ENCODE measurements at places on chromosomes 12 and 14.

DNA sequence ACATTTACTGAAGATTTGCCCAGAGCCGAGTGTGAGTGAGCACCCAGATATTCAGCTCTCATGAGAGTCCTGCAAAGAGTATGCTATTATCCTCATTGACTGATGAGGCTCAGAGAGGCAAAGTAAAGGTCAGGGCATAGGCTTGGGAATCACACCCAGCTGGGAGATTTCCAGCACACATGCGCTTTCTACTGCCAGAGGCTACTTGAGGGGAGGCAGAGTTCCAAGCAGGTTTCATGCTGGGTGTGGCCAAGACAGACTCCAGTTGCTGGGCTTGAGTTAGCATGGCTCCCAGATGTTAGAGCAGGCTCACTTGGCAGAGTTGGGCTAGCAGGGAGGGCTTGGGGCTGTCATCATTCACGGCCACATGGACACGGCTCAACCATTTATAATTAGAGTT lies 14.4 kb upstream of the FAM181A start:
- DNase-seq = no peak

DNA sequence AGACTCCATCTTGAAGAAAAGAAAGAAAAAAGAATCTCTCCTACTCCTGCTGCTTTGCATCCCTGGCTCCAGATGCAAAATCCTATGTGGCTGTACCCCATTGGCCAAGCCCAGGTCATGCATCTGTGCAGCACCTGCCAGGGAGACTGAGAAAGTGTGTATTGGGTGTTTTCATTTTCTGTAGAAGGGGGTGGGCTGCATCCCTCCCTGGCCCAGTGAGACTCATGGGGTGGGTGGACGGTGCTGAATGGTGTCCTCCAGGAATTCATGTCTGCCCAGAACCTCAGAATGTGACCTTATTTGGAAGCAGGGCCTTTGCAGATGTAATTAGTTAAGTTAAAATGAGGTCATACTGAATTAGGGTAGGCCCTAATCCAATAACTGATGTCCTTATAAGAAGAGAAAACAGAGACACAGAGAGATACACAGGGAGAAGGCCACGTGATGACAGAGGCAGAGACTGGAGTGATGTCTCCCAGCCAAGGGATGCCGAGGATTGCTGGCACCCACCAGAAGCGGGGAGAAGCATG lies 23.2 kb downstream of the MOAP1 start:
- no peak for DNase-seq

- DNase-seq = no peak
These were observed 190.3 kb downstream of the KLHL28 start for GRCh38 chr14:44771496-44771895.

DNA sequence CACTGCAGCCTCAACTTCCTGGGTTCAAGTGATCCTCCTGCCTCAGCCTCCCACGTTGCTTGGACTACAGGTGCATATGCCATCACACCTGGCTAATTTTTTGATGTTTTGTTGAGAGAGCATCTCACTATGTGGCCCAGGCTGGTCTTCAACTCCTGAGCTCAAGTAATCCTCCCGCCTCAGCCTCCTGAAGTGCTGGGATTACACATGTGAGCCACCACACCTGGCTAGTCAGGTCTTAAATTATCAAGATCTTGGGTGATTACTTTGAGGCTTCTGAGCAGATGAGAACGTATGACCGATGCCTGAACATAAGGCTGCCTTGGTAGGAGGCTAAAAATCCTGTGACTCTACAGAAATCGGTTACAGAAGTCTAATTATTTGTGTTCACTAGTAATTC lies 53.0 kb upstream of the FRS2 start:
- DNase-seq = no peak

GRCh38 chr14:70282666-70283065 lies 76.8 kb downstream of the COX16 start:
- DNase-seq = no peak

DNA sequence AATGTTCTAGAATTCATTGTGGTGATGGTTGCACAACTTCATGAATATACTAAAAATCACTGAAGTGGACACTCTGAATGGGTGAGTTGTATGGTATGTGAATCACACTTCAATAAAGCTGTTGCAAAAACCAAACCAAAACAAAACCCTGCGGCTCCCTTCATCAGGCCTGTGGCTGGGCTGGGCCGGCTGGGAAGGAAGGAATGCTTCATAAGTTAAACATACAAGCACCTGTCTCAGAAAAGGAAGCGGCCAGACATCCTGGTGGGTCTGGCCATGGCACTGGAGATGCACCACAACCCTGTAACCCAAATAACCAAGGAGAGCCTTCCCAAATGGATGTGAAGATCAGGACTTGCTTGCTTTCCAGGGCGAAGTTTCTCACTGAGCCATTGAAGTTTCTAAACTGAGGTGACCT lies 34.9 kb downstream of the TTC7B start:
- no peak for DNase-seq

DNA sequence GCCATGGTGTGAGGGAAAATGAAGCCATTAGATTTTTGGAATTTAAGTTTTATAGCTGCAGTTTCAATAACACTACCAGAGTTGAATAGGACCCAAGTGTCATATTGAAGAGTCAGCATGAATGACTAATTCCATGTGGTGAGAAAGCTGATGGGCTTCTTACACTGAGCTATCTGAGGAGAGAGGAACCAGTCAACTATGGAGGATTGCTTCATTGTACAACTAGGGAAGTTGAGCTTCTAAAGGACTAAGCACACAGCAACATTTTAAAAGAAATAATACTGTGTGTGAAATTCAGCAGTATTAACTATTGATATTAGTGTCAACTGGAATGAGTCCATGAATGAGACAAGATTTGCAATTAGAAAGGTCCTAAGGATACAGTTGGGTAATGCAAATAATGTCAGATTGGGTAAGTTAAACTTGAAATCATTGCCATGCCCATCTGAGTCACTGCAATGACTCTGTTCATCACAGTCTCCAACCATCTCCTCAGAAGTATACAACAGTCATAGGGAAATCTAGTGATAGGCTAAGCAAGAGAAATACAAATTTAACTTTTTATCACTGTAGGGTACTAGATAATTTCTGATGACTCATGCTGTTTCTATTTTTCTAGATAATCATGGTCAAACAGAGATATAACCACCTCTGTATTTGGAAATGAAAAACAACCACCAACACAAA lies 394.2 kb downstream of the FSCB start:
- no peak for DNase-seq

DNA sequence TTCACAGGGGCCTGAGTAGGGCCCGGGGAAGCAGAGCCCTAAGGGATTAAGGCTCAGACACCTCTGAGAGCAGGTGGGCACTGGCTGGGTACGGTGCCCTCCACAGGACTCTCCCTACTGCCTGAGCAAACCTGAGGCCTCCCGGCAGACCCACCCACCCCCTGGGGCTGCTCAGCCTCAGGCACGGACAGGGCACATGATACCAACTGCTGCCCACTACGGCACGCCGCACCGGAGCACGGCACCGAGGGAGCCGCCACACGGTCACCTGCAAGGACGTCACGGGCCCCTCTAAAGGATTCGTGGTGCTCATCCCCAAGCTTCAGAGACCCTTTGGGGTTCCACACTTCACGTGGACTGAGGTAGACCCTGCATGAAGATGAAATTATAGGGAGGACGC lies 7.1 kb downstream of the LTBR start:
- no peak for DNase-seq

DNA sequence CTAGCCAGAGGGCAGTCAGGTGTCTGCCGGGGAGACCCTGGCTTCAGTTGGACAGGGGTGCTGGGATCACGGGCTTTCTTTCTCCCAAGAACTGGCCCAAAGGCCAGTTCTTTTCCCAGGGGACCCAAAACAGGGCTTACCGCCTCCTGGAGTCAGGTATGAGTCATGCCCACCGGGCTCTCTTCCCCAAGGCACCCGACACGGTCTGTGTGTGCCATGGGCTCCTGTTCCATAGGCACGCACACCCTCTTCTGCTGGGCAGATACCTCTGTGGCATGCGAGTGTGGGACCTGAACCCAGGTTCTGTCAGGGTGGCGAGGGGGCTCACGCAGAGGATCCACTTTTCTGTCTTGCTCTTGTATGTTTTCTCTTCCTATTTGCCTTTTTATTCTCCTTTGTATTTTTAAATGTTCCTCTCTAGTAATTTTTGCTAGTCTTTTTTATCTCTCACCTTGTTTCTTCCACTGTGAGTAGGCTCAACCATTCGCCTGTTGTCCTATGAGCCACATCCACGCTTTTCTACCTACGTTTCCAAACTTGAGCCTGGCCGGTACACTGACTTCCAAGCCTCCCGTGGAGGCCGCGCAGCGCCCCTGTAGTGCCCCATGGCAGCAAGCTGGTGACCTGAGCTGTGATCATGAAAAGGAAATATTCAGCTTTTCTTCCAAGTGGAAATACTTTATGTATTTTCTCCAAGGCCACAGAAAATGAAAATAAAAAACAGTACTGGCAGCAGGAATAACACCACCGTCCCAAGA lies 362.2 kb downstream of the CACNA1C start:
- peak; percentile 76 for DNase-seq

DNA sequence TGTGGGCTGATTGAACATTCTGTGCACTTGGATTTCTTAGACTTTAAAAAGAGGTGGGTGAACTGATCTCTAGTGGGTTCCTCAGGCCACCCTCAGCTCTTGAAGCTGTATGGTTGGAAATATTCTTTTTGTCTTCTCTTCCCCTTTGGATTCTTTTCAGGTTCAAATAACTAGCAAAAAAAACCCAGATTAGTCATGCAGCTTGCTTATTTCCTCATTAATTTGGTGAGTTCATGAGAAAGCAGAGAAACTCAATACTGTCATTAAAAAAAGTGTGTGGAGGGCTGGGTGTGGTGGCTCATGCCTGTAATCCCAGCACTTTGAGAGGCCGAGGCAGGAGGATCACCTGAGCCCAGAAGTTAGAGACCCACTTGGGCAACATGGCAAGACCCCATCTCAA lies 183.4 kb downstream of the ESR2 start:
- DNase-seq = no peak

DNA sequence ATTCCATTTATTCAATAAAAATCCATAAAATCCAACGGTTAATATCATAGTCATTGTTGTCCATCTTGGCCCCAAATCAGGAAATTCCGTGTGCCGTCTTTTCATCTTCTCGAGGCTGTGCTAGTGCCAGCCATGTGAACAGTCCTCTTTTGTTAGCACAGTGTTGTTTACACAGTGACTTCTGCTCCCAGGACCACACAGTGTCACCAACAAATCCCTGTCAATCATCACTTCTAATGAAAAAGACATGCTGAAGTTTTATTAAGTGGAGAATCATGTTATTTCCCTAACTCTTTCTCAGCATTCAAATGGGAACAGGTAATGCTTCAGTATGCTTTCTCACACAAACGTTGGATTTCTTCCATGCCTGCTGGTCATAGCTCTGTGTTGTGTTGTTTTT lies 1.9 kb upstream of the SLCO1A2 start:
- no peak for DNase-seq

DNA sequence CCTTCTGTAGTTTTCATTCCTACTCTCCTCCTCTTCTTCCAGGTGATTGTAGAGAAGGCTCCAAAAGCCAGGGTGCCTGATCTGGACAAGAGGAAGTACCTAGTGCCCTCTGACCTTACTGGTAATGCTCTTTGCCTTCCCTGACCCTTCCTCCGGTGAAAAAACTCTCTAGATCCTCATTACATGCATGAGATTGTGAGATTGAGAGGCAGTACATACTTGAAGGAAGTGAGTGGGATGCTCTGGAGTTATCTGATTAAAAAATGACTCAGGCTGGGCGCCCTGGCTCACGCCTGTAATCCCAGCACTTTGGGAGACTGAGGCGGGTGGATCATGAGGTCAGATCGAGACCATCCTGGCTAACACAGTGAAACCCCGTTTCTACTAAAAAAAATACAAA lies 5.3 kb downstream of the GABARAPL1 start:
- no peak for DNase-seq

DNA sequence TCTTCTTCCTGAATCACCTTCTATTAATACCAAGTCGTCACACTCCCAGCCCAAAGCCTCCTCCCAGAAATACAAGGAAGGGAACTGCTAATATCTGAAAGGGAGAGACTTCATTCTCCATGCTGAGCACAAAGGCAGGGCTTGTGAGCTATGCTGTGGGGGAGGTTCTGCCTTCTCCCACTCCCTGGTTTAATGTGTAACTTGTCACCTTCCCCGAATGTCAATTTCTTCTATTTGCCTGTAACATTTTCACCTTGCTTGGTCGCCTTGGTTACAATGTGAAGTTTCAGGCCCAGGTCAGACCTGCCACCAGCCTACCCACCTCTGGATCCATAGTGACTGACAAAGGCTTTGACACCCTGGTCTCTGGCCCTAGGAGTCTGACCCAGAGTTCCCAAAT lies 82.0 kb upstream of the ESRRB start:
- DNase-seq = no peak

GRCh38 chr12:59698600-59698999 lies 102.8 kb downstream of the SLC16A7 start:
- DNase-seq = no peak

DNA sequence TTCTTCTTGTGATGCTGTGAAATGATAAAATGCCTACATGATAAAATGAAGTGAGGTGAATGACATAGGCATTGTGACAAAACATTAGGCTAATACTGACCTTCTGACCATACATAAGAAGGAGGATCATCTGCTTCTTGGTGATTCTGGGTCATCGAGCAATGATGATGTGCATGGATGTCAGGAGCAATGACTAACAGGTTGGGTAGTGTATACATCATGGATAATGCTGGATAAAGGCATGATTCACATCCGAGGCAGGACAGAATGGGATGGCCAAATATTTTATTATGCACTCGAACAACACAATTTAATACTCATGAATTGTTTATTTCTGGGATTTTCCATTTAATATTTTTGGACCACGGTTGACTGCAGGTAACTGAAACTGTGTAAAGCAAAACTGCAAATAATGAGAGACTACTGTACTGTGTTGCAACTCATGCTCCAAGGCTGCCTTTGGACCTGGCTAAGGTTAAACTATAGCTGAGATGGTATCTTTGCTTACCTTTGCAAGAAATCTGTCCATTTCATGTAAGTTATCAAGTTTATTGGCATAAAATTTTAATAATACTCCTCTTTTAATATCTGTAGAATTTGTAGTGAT lies 7.6 kb upstream of the SLC25A21 start:
- DNase-seq = peak; percentile 26

DNA sequence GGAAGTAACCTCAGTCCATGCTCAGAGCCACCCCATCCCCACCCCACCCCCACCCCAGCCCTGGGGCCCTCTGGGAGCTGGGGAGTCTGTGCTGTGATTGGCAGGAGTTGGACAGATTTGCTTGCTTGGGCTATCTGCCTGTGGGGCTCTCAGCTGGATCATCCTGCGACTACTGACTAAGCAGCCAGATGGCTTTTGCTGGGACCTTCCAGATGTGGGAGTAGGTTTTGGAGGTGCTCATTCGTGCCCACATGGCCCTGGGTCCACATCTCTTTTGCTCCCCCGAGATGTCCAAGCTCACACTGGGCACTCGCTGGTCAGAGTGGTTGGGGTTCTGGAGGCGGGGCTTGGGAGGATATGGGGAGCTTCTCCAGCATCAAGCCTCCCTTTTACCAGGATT lies 138.9 kb downstream of the TSPAN9 start:
- no peak for DNase-seq

DNA sequence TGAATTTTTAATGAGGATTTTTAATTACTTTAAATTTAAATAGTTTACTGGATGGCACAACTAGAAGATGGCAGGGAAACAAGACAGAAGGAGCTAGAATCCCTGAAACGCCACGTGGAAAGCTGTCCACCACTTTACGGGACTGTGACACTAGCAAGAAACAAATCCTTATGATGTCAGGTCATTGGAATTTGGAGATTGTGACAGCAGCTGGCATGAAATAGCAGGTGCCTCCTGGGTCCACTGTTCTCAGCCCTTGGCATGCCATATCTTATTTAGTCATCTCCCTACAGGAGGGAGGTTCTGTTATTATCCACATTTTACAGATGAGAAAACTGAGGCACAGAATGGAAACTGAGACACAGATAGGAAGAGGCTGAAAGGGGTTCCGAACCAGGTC lies 113.8 kb downstream of the BCL11B start:
- no peak for DNase-seq

- no peak for DNase-seq
These were observed 5.0 kb downstream of the GLI1 start for GRCh38 chr12:57464569-57464968.
